ENCODE measurements at places on chromosomes 16 and 17. TPM values are rescaled to one million over a fixed set of nuclear protein-coding genes. Genes with fewer than 3 reads are reported as not detected.

The ENDOV gene
- total RNA-seq: 42.1 TPM

The TUBB3 gene
- 3,960 TPM for total RNA-seq

DNA sequence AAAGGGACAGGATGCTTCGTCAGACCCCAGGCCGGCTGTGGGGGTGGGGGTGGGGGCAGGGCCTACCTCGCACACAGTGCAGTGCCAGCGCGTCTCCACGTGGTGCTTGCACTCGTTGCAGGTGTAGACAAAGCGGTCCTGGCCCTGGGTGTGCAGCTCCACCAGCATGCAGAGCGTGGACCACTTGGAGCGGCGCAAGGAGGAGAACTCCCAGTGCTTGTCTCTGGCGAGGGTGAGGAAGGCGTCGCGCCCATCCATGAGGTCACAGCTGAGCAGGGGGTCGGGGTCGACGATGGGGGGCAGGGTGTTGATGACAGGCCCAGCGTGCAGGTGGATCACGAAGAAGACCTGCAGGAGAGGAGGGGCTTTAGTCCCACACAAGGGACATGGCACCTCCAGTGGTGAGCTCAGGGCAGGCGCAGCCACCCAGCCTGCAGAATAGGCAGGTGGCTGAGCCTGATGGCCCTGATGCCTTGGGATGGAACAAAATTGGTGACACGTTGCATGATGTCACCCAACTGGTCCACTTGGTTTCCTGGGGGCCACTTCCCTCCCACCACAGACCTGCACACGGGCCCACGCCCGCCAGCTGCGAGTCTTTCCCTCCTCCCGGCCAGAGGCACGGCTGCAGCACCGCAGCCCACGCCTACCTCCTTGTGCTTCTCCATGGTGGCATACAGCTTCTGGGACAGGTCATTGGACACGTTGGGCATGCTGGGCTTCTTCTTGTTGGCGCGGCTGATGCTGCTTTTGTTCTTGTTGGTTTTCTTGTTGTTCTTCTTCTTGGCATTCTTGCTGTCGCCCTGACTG is 14.0 kb upstream of the TRAP1 start:
- peak overlapping the region; percentile 55 for H3K4me3 ChIP-seq
- H3K27ac ChIP-seq: peak overlapping the region; percentile 64
- peaks cover 38% of the 10 kb centered on the region for H3K27me3 ChIP-seq
- peaks cover 30% of the 10 kb centered on the region for H3K4me1 ChIP-seq
- peaks cover 9% of the 10 kb centered on the region for H3K36me3 ChIP-seq

GRCh38 chr17:60315650-60316049 is 76.3 kb downstream of the USP32 start:
- DNase-seq: no peak
- no peak overlapping the region for H3K27ac ChIP-seq
- H3K36me3 ChIP-seq: no peaks in the 10 kb centered on the region
- no peaks in the 10 kb centered on the region for H3K27me3 ChIP-seq

DNA sequence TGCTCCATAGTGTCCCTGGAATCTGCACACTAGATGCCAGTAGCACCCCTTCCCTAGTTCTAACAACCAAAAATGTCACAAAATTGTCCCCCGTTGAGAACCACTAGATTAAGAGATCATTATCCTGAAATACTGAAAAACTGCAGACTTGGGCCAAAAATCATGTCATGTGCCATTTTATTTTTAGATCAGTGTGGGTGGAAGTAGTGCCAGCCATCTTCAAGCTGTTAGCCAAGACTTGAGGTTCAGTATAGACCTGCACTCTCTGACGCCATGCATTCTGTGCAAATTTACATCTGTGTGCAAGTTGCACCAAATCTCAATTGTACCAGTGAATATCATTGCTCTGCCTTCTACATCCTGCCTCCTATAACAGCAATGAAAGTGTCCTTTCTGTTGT is 31.5 kb upstream of the NOL11 start:
- H3K4me3 ChIP-seq: no peak overlapping the region
- H3K36me3 ChIP-seq: no peaks in the 10 kb centered on the region

DNA sequence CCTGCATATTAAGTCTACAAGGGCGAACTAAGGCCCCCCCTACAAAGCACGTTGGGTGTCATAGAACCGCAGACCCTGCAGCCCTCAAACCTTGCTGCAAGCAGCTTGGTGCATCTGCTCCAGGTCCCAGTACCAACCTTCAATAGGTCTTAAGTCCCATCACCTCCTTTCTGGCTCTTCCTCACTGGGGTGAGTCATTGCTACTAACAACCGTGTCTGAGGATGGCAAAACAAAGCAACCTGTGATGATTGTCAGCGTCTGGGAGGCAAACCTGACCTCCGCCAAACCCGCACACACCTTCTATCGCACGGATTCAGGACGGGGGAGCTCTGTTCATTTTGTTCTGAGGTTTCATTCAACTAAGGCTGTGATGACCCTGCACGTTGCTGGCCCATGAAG is 138.9 kb downstream of the SLC39A11 start:
- H3K36me3 ChIP-seq: no peaks in the 10 kb centered on the region
- no peaks in the 10 kb centered on the region for H3K27me3 ChIP-seq
- peaks cover 29% of the 10 kb centered on the region for H3K4me1 ChIP-seq
- no peak overlapping the region for H3K27ac ChIP-seq

DNA sequence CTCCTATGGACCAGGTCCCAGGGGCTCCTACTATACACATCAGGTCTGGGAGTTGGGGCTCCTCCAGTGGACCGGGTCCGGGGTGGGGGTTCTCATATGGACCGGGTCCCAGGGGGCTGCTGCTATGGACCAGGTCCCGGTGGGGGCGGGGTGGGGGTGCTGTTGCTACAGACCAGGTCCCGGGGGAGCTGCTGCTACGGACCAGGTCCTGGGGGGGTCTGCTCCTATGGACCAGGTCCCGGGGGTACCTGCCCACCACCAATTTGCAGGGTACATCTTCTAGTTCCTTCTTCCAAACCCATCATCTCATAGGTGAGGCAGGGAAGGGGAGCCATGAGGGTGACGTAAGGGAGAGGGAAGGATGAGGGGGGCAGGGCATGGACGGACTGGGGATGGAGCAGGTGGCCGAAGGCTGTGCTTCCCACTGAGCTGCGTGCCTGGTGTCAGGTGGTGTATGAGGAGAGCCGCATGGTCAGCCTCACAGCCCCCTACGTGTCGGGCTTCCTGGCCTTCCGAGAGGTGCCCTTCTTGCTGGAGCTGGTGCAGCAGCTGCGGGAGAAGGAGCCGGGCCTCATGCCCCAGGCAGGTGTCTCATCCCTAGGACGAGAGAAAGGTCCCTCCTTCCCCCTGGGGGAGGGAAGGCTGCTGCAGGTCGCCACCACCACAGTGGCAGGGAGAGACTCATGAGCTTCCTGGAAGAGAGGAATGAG is 6.6 kb downstream of the ENDOV start:
- peaks cover 13% of the 10 kb centered on the region for H3K27me3 ChIP-seq
- no peak for DNase-seq
- H3K27ac ChIP-seq: no peak overlapping the region
- H3K4me1 ChIP-seq: peaks cover 5% of the 10 kb centered on the region

DNA sequence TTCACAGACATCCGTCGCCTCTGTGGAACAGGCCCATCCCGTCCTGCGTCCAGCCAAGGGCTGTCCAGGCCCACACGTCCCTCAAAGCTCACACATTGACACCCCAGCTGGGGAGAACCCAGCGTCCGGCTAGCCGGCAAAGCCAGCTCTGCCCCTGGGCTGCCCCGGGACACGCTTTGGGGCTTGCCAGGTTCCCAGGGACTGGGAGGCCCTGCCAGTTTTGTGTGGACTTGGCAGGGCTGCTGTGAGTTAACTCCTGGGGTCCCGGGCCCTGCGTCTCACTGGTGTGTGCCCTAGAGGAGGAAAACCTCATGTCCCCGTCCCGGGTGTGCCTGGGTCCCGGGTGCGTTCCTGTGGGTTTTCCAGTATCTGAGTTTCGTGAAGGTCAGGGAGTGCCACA is 6.3 kb downstream of the SOX8 start:
- H3K4me1 ChIP-seq: no peaks in the 10 kb centered on the region
- H3K4me3 ChIP-seq: no peak overlapping the region
- no peaks in the 10 kb centered on the region for H3K27me3 ChIP-seq
- no peak for DNase-seq
- no peaks in the 10 kb centered on the region for H3K36me3 ChIP-seq
- no peak overlapping the region for H3K27ac ChIP-seq

DNA sequence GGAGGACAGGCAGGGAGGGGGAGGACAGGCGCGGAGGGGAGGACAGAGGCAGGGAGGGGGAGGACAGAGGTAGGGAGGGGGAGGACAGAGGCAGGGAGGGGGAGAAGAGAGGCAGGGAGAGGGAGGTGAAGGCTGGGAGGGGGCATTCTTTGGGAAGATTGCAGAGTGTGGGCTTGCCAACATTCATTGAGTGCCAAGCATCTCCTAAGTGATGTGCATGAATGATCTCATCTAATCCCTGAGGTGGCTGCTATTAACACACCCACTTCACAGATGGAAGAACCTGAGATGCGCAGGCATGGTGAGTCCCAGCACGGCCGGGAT is 58.3 kb downstream of the NT5M start:
- H3K27me3 ChIP-seq: peaks cover 5% of the 10 kb centered on the region
- peaks cover 35% of the 10 kb centered on the region for H3K36me3 ChIP-seq
- peaks cover 7% of the 10 kb centered on the region for H3K4me1 ChIP-seq
- H3K4me3 ChIP-seq: no peak overlapping the region

- H3K27me3 ChIP-seq: no peaks in the 10 kb centered on the region
- peaks cover 4% of the 10 kb centered on the region for H3K4me1 ChIP-seq
- H3K4me3 ChIP-seq: no peak overlapping the region
- H3K36me3 ChIP-seq: peaks cover 16% of the 10 kb centered on the region
- no peak overlapping the region for H3K27ac ChIP-seq
Measured at GRCh38 chr17:63290784-63291183, 155.3 kb downstream of the CYB561 start.

DNA sequence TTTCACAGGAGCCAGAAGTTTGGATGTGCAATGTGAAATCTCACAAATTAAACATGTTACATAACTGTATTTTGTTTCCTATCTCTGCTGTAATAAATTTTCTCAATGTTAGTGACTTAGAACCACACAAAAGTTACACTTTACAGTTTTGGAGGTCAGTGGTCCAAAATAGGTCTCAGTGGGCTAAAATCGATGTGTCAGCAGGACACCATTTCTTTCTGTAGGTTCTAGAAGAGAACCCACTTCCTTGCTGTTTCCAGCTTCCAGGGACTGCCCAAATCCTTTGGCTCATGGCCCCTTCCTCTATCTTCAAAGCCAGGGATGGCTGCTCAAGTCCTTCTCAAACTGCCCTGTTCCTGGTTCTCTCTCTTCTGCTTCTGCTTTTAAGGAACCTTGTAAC is 252.7 kb downstream of the WWOX start:
- H3K27ac ChIP-seq: no peak overlapping the region
- DNase-seq: no peak
- H3K4me3 ChIP-seq: no peak overlapping the region
- no peaks in the 10 kb centered on the region for H3K4me1 ChIP-seq

The SCGB1C2 gene
- not detected for total RNA-seq

- no peak overlapping the region for H3K27ac ChIP-seq
- no peaks in the 10 kb centered on the region for H3K36me3 ChIP-seq
- no peak for DNase-seq
Measured at GRCh38 chr16:76771216-76771615, 419.8 kb upstream of the MON1B start.

The ORAI3 gene
- total RNA-seq: 5.1 TPM

DNA sequence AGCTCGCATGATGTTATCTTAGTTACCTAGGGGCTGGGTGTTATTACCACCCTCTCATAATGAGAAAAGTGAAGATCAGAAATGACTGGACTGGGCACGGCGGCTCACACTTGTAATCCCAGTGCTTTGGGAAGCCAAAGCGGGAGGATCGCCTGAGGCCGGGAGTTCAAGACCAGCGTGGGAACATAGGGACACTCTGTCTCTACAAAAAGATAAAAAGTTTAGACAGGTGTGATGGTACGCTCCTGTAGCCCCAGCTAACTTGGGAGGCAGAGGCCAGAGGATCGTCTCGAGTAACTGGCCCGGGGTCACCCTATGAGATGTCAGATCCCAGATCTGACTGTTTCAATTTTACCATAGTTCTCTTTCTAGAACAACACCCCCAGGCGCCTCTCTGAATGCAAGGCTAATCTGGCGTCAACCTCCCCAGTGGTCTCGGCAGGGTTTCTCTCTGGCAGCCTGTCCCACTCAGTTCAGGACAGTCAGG is 1.9 kb upstream of the CCDC102A start:
- no peak overlapping the region for H3K4me3 ChIP-seq
- no peak for DNase-seq
- H3K36me3 ChIP-seq: no peaks in the 10 kb centered on the region
- H3K4me1 ChIP-seq: peaks cover 7% of the 10 kb centered on the region

GRCh38 chr17:38571833-38572668 is 33.7 kb downstream of the SRCIN1 start:
- no peak overlapping the region for H3K4me3 ChIP-seq
- peaks cover 51% of the 10 kb centered on the region for H3K27me3 ChIP-seq
- H3K4me1 ChIP-seq: peaks cover 23% of the 10 kb centered on the region
- peaks cover 17% of the 10 kb centered on the region for H3K36me3 ChIP-seq

The VAT1 gene
- total RNA-seq: 413 TPM

GRCh38 chr16:54991525-54991924 is 60.9 kb downstream of the IRX5 start:
- no peaks in the 10 kb centered on the region for H3K36me3 ChIP-seq
- H3K4me1 ChIP-seq: peaks cover 4% of the 10 kb centered on the region
- H3K4me3 ChIP-seq: no peak overlapping the region
- H3K27ac ChIP-seq: no peak overlapping the region
- peaks cover 2% of the 10 kb centered on the region for H3K27me3 ChIP-seq
- no peak for DNase-seq

DNA sequence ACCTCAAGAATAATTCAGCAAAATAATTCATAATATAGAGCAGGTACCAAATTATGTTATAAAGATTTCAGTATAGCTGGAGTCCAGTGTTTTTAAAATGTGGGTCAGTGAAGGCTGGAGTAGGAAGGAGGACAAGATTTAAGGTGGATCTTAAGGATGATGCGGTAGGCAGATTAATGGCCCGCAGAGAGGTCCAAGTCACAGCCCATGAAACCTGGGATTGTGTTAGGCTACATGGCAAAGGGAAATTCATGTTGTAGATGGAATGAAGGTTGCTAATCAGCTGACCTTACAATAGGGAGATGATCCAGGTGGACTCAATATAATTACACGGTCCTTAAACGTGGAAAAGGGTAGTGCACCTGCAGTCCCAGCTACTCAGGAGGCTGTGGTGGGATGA is 6.2 kb upstream of the IRF8 start:
- DNase-seq: no peak
- H3K27me3 ChIP-seq: peaks cover 8% of the 10 kb centered on the region
- peaks cover 13% of the 10 kb centered on the region for H3K4me1 ChIP-seq
- no peak overlapping the region for H3K4me3 ChIP-seq
- H3K36me3 ChIP-seq: no peaks in the 10 kb centered on the region
- H3K27ac ChIP-seq: no peak overlapping the region

- H3K4me1 ChIP-seq: peaks cover 11% of the 10 kb centered on the region
- peaks cover 11% of the 10 kb centered on the region for H3K27me3 ChIP-seq
- no peak for DNase-seq
Measured at GRCh38 chr16:84577034-84577803, 40.7 kb downstream of the COTL1 start.

The EFCAB5 gene
- 0.69 TPM for total RNA-seq

GRCh38 chr17:48184721-48185120 is 77.2 kb downstream of the SNX11 start:
- H3K36me3 ChIP-seq: no peaks in the 10 kb centered on the region
- H3K4me3 ChIP-seq: no peak overlapping the region
- H3K4me1 ChIP-seq: peaks cover 7% of the 10 kb centered on the region
- DNase-seq: no peak

DNA sequence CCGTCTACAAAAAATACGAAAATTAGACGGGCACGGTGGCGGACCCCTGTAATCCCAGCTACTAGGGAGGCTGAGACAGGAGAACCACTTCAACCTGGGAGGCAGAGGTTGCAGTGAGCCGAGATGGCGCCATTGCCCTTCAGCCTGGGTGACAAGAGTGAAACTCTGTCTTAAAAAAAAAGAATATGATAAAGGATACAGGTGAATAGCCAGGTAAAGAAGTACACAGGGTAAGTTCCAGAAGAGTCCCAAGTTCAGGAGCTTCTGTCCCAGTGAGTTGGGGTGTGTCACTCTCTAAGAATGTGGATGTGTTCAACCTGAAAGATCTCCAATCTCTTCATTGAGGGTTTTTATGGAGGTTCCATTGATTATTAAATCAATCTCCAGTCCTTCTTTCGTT is 6.8 kb downstream of the TMC5 start:
- no peaks in the 10 kb centered on the region for H3K36me3 ChIP-seq
- no peak for DNase-seq

Data from glutamatergic neuron (in vitro differentiated cells).